ENCODE measurements at places on chromosomes 1 and 21.

- no peak for DNase-seq
- no peaks in the 10 kb centered on the region for H3K4me1 ChIP-seq
- H3K4me3 ChIP-seq, result no peak overlapping the region
- H3K27ac ChIP-seq, result no peak overlapping the region
- no peaks in the 10 kb centered on the region for H3K36me3 ChIP-seq
Measured at GRCh38 chr1:186633116-186633515, 47.1 kb downstream of the PTGS2 start.

GRCh38 chr21:43696214-43696613 is 22.7 kb upstream of the PDXK start:
- H3K27ac ChIP-seq, result no peak overlapping the region
- H3K27me3 ChIP-seq, result no peaks in the 10 kb centered on the region
- H3K4me3 ChIP-seq, result no peak overlapping the region
- H3K4me1 ChIP-seq, result peaks cover 4% of the 10 kb centered on the region
- peaks cover 6% of the 10 kb centered on the region for H3K36me3 ChIP-seq
- DNase-seq, result no peak

- no peak for DNase-seq
- no peaks in the 10 kb centered on the region for H3K27me3 ChIP-seq
- H3K36me3 ChIP-seq, result no peaks in the 10 kb centered on the region
- no peak overlapping the region for H3K27ac ChIP-seq
Measured at GRCh38 chr1:184242507-184242943, 144.3 kb upstream of the C1orf21 start.

DNA sequence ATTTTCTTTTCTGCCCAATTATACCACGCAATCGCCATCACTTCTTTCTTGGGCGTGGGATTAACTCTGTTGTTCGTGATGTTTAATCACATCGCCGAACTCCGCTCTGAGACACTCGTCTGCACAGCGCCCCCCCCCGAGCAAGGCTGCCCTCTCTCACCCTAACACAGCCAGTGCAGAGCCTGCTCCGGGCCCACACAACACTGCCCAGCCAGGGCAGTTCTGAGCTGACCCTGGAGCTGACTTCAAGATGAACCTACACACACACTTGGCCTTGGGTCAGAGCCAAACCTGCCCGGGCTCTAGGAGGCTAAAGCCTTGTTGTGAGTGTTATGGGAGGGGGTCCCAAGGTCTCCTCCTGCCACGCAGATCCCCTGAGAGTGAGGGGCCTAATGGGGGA is 64.6 kb upstream of the LRP8 start:
- DNase-seq, result no peak
- no peak overlapping the region for H3K27ac ChIP-seq

Measured in GM12878 (cell line).